ENCODE measurements at places on chromosomes 3 and 15. TPM values are rescaled to one million over a fixed set of nuclear protein-coding genes. Genes with fewer than 3 reads are reported as not detected.

DNA sequence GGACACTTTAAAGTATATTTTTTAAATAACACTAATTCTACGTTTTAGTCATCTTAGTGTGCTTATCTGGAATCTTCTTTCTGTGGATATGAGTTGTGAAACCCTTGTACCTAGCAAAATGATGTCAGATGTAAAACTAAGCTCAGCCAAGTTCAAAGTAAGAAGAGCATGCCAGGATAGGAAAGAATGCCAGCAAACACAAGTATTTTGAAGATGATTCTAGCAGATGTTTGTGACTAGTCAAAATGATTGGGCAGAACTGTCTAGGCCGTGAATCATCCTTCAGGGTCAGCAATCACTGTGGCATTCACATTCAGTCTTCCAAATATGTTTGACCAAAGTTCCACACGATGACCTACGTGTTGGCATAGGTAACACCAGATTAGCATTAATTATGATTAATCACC lies 5.4 kb upstream of the PLOD2 start:
- no peak for DNase-seq

DNA sequence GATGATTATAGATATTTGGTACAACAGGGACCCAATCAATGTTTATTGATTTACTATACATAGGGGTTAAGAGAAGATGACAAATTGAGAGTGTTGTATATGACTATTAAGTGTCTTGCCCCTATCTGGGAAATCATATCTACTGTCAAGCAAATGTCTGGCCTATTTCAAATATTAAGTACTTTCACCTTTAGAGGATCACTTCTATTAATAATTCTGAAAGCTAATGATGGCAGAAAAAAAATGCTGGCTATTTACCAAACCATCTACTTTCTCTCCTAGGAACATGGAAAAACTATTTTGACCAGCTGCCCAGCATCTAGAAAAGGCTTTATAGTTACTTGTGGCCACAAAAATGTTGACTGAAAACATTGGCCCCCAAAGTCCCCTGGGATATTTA lies 632.3 kb upstream of the ZNF385D start:
- DNase-seq, result no peak

- no peak for DNase-seq
Measured at GRCh38 chr3:148400754-148401153, 296.9 kb upstream of the AGTR1 start.

- DNase-seq, result peak; percentile 32
Measured at GRCh38 chr15:66774001-66774814, 72.2 kb downstream of the SMAD6 start.

DNA sequence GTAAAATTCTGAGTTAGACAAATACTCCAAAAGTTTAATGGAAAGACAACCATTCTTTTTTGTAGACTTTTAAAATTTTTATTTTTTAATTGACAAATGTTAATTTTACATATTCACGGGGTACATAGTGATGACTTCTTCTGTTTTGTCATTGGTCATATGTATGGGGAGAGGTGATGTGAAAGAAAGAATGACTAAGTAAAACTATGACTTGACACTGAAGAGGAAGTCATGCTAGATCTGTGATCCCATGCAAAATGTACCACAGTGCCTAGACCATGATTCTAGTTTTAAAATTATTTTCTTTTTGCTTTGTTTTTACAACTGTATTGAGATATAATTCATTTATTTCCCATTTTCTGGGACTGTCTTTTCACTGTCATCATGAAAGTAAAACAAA lies 281.6 kb downstream of the MBNL1 start:
- no peak for DNase-seq

DNA sequence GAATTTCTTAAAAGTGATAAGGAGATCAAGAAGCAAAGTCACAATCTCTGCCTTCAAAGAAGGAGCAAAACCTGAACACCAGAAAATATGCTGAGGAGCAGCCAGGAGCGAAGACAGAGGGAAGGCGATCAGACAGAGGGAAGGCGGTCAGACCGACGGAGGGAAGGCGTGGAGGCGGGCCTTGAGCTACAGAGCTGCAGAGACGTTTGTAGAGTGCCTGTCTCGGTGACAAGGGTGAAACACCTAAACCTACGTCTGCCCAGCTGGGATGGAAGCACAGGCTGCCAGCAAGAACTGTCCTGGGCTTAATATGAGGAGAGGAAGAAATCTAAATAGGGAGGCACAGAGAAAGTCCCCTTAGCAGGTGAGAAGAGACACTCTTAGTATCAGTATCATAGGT lies 476.0 kb downstream of the OCA2 start:
- DNase-seq, result no peak

- no peak for DNase-seq
Measured at GRCh38 chr15:56996746-56997470, 78.5 kb downstream of the TCF12 start.

GNB4 gene
- 28.3 TPM for polyA plus RNA-seq

CHRNA5 gene
- 0.76 TPM for polyA plus RNA-seq

Measured in forelimb muscle (tissue), 1 donor.